ENCODE measurements at places on chromosomes 6 and 20. TPM values are rescaled to one million over a fixed set of nuclear protein-coding genes. Genes with fewer than 3 reads are reported as not detected.

Gene TRDN
- not detected for total RNA-seq

Gene TTBK1
- total RNA-seq, result not detected

GRCh38 chr6:105487040-105487790 lies 84.3 kb upstream of the PREP start:
- H3K4me1 ChIP-seq, result peaks cover 9% of the 10 kb centered on the region
- H3K4me3 ChIP-seq, result no peak overlapping the region

GRCh38 chr6:41571021-41571780 lies 25.0 kb downstream of the FOXP4 start:
- peaks cover 55% of the 10 kb centered on the region for H3K4me1 ChIP-seq
- peaks cover 5% of the 10 kb centered on the region for H3K36me3 ChIP-seq
- H3K27ac ChIP-seq, result no peak overlapping the region
- no peak overlapping the region for H3K4me3 ChIP-seq
- H3K27me3 ChIP-seq, result no peaks in the 10 kb centered on the region

DNA sequence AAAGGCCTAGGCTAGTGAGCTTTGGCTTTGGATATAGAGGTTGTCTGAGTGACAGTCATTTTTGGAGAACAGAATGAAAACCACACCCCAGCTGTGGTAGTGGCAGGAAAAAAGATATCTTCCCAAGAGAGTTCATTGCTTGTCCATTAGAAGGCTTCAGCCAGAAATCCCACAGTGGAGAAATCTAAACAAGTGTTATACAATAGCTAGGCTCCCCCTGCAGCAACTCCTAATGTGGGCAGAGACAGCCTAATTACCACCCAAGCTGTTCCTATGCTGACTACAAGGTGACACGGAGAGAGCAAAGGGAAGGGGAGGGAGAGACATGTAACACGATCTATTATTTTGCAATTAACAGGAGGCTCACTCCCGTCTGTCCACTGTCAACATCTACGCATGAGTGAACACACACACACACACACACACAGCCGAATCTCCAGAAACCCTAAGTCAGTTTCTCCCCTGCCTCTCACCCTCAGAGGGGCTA lies 147.5 kb upstream of the TCF21 start:
- no peak for DNase-seq
- no peaks in the 10 kb centered on the region for H3K4me1 ChIP-seq
- no peaks in the 10 kb centered on the region for H3K27me3 ChIP-seq

DNA sequence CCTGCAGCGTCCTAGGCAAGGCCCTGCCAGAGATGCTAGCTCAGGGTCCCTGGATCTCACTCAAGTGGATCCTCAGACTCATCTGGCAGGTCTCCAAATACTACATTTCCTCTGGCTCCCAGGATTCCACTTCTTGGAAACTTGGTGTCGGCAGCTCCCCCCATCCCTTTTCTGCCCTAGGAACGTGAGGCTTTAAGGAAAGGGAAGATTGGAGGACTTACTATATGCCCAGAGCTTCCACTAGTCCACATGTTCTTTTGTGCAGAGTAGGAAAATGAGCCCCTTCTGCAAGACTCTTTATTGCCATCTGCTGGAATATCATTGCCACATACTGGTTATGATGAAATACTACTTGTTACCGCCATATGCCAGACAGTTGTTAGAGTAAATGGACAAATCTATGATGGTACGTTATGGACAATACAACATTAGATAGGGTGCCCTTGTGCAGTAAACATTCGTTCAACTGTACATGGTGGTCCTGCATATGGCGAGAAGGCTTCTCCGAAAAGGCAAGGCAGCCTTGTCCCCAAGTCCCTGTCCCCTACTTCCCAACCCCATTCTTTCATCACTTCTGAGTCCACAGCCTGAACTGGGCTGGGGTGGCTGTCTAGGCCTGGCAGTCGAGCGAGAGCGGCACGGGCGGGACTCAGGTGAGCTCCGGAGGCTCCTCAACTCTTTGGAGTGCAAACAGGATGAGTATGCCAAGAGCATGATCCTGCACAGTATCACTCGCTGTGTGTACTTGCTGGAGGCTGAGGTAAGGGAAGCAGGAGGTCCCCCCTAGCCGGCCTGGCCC lies 780 bp downstream of the ARMC12 start:
- no peak overlapping the region for H3K4me3 ChIP-seq
- H3K4me1 ChIP-seq, result peaks cover 37% of the 10 kb centered on the region
- no peaks in the 10 kb centered on the region for H3K27me3 ChIP-seq
- no peak overlapping the region for H3K27ac ChIP-seq
- no peaks in the 10 kb centered on the region for H3K36me3 ChIP-seq

Measured in thoracic aorta (tissue), 2 donors.